Left ventricle myocardium inferior (tissue), 1 donor: ENCODE measurements at places on chromosomes 7 and 10. TPM values are rescaled to one million over a fixed set of nuclear protein-coding genes. Genes with fewer than 3 reads are reported as not detected.

DNA sequence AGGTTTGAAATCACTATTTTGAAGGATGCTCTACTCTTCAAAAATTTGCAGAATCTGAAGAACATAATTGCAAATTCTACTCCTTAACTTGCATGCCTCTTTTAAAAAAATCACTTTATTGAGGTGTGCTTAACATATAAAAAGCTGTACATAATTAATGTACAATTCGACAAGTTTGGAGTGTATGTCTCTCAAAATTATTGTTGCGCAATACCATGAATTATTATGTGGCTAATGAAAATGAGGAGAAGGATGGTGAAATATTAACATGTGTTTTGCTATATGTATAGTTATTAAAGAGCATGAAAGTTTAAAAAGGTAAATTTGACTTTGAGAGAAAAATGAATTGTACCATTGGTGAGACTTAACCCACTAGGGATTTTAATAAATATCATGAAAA lies 187.2 kb upstream of the MALRD1 start:
- no peaks in the 10 kb centered on the region for H3K4me1 ChIP-seq
- no peaks in the 10 kb centered on the region for H3K36me3 ChIP-seq
- no peak overlapping the region for H3K4me3 ChIP-seq
- H3K27ac ChIP-seq, result no peak overlapping the region

WDR86 gene
- total RNA-seq, result 0.16 TPM

HKDC1 gene
- total RNA-seq, result not detected

GRCh38 chr7:52482076-52482475 lies 553.4 kb upstream of the POM121L12 start:
- no peaks in the 10 kb centered on the region for H3K4me1 ChIP-seq
- H3K27me3 ChIP-seq, result no peaks in the 10 kb centered on the region
- H3K4me3 ChIP-seq, result no peak overlapping the region

DNA sequence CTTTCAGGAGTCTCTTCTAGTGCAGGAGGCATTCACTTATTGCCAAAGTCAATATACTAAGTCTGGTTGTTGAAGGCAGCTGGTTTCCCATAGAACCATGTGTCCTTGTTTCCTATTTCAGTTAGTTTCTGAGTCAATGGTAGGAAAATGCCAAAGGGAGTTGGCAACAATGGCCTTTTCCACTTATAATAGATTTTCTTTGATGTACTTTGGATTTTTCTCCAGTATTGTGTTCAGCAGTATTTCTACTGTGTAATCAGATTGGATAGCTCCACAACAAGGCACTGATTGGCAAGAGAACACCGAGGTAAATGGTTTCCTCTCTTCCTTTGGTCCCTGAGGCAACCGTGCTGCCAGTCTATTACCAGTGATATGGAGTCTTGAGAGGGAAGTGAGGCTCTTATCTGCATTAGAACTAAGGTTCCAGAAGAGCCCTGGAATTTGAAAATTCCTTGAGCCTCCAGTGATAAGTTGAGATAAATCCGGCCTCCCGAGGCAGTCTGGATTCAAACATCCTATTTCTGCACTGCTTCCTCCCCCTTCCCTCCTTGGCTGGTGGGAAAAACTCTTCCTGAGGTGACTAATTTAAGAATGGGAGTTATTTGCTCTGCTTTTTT lies 7.9 kb upstream of the SEPTIN7 start:
- no peaks in the 10 kb centered on the region for H3K36me3 ChIP-seq
- H3K4me3 ChIP-seq, result no peak overlapping the region
- peak overlapping the region; percentile 67 for H3K27ac ChIP-seq
- H3K4me1 ChIP-seq, result peaks cover 22% of the 10 kb centered on the region

- DNase-seq, result no peak
- H3K4me3 ChIP-seq, result no peak overlapping the region
- H3K27me3 ChIP-seq, result no peaks in the 10 kb centered on the region
- H3K36me3 ChIP-seq, result no peaks in the 10 kb centered on the region
- peaks cover 41% of the 10 kb centered on the region for H3K4me1 ChIP-seq
Measured at GRCh38 chr10:72695496-72695895, 3.6 kb downstream of the MCU start.

DNA sequence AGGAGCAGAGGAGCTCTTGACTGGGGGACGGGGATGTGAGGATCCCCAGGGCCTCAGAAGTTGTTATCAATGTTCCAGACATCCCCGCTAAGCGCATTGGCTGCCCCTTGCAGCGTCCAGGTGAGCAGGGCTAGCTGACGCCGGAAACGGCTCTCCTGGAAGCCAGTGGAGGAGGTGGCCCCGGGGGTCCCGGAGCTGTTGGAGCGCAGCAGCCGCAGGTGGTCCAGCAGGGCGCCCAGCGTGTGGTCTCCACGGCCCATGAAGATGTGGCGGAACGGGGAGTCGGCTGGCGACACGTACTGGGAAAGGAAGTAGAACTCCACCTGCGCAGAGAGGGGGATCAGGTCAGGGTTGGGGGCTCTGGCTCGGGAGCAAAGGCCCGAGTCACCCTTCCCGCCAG lies 8.5 kb downstream of the MOSPD3 start:
- H3K36me3 ChIP-seq, result no peaks in the 10 kb centered on the region
- no peak overlapping the region for H3K4me3 ChIP-seq
- no peaks in the 10 kb centered on the region for H3K4me1 ChIP-seq
- no peak overlapping the region for H3K27ac ChIP-seq

DNA sequence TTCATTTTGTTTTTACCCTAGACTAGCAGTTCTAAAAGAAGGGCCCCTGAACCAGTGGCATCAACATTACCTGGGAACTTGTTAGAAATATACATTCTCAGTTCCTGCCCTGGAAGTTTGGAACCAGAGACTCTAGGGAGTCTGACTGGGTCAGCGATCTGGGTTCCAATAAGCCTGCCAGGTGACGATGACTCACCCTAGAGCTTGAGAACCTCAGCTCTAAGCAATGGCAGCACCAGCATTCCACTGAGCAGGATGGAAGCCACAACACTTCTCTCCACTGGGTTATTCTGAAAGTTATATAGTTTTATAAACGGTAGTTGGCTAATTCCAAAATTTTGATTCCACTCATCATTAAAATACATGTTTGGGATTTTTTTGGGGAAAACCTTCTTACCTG lies 97.0 kb upstream of the AMPH start:
- no peaks in the 10 kb centered on the region for H3K27me3 ChIP-seq
- H3K4me3 ChIP-seq, result no peak overlapping the region
- H3K36me3 ChIP-seq, result peaks cover 47% of the 10 kb centered on the region
- H3K4me1 ChIP-seq, result no peaks in the 10 kb centered on the region
- DNase-seq, result no peak

DNA sequence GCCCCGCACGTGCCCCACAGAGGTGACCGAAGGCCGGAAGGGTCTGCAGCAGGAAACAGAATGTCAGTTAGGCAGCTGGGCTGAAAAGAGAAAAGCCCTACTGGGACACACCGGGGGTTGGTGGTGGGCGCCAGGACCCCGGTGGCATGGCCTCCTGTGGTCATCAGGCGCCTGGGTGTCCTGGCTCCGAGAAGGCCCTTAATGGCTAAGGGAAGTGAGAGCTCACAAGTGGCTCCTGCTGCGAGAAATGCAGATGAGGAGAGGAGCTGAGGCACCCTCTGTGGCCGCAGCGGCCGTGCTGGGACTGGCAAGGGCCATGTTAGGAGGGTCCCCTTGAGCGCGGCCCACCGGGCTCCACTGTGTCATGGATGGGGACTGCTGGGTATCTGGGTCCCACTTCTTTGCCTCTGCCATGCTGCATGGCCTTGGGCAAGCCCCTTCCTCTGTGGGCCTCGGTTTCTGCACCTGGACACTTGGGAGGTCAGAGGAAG lies 79.2 kb upstream of the GNA12 start:
- peaks cover 69% of the 10 kb centered on the region for H3K27me3 ChIP-seq
- H3K4me3 ChIP-seq, result no peak overlapping the region
- H3K27ac ChIP-seq, result no peak overlapping the region
- peak; percentile 11 for DNase-seq
- H3K4me1 ChIP-seq, result peaks cover 11% of the 10 kb centered on the region
- H3K36me3 ChIP-seq, result no peaks in the 10 kb centered on the region

DNA sequence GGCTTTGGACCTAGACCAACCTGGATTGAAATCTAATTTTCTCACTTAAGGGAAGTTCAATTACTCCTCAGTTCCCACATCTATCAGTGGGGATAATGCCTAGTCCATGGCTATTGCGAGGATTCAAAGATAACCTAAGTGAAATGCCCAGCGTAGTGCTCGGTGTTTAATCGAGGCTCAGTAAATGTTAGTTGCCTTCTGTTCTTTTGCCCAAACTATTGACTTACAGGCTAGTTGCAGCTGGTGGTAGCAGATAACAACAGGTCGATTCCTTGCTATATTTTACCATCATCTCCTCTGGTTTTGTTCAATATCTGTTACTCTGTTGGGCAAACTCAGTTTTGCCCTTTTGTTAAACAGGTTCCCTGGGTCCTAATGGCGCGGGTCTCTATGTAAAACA lies 22.8 kb downstream of the DNAH11 start:
- DNase-seq, result no peak
- H3K4me1 ChIP-seq, result no peaks in the 10 kb centered on the region
- no peaks in the 10 kb centered on the region for H3K27me3 ChIP-seq
- H3K4me3 ChIP-seq, result no peak overlapping the region
- no peak overlapping the region for H3K27ac ChIP-seq

DNA sequence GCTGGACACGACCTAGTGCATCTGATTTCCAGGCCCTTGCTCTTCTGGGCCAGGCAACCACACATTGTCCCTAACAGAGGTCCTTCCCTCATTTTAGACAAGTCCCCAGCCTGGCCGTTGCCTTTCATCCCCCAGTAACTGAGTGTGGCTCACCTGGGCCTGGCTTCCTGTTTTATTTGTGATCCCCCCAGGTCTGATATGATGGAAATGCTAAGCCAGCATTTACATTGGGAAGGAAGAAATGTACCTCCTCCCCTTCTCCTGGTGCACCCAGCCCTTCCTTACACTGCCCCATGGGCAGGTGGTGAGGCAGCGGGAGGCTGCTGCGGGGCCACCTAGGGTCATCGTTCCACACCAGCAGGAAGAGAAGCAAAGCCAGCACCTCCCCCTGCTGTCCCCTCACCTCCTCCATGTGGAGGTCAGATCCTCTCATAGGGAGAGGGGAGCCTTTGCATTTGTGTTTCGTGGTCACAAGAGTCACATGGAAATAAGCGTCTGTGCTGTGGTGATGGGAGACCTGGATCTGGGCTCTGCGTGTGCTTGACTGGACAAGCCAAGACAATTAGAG lies 108.8 kb downstream of the GLRX3 start:
- H3K27me3 ChIP-seq, result no peaks in the 10 kb centered on the region
- no peak overlapping the region for H3K4me3 ChIP-seq
- no peak overlapping the region for H3K27ac ChIP-seq
- H3K4me1 ChIP-seq, result no peaks in the 10 kb centered on the region
- no peak for DNase-seq

DNA sequence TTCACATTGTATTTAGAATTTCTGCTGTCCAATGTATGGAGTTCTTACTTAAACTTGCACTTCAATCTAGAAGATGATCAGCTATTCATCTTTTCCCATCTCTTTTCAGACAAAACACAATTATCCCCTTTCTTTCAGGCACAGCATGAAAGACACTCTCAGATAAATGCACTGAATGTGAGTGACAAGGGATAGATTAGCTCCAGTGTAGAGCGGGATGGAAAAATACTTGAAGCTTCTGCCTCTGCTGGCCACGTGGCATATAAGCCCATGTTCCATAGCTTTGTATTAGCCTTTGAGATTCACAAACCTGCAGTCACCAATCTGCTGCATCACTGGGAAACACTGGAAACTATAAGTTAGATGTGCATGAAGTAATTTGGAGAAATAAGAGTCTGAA lies 162.2 kb upstream of the FAM3C start:
- DNase-seq, result no peak
- no peak overlapping the region for H3K4me3 ChIP-seq
- H3K4me1 ChIP-seq, result no peaks in the 10 kb centered on the region
- H3K27ac ChIP-seq, result no peak overlapping the region
- no peaks in the 10 kb centered on the region for H3K36me3 ChIP-seq

DNA sequence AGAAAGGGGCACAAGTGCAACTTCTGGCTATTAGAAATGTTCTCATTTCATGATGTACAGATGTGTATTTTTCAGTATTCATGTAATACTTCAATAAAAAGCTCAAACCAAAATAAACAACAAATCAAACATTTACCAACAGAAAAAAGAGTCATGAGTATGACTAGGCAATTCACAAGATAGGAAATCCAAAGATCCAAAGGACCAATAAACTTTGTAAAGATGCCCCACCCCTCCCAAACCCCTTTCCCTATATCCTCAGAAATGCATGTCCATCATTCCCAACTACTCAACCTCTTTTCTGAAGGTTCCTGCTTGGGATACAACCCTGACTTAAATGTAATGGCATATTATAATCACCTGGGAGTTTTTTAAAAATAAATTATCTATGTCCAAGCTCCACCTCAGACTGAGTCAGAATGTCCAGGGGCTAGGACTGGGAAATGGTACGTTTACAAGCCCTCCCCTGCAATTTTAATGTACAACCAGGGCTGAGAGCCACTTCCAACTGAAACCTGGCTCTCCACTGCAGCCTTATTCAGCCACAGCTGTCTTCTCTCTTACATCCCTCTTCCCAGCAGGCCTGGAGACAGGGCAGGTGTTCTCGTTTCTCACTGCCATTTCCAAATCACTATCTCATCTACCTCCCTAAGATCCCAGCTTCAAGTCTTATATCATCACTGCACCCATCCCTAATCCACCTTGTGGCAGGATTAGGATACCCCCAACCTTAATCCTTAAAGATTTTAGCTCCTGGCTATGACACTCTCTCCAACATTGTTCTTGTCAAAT lies 36.5 kb downstream of the COA1 start:
- no peaks in the 10 kb centered on the region for H3K27me3 ChIP-seq
- peaks cover 18% of the 10 kb centered on the region for H3K4me1 ChIP-seq
- H3K4me3 ChIP-seq, result no peak overlapping the region
- DNase-seq, result no peak

ADCY1 gene
- total RNA-seq, result 2.8 TPM

GARIN1A gene
- 1.6 TPM for total RNA-seq

VENTX gene
- 0.33 TPM for total RNA-seq

IL6 gene
- 0.69 TPM for total RNA-seq

- peaks cover 7% of the 10 kb centered on the region for H3K36me3 ChIP-seq
- H3K4me3 ChIP-seq, result peak overlapping the region; percentile 15
- no peak for DNase-seq
- H3K27me3 ChIP-seq, result no peaks in the 10 kb centered on the region
- H3K4me1 ChIP-seq, result peaks cover 15% of the 10 kb centered on the region
- H3K27ac ChIP-seq, result peak overlapping the region; percentile 66
Measured at GRCh38 chr7:47807756-47808155, 140.5 kb downstream of the PKD1L1 start.
